ENCODE measurements at places on chromosomes 4 and X.

GRCh38 chrX:102338162-102338561, 91.2 kb downstream of the NXF2 start:
- no peak for DNase-seq

DNA sequence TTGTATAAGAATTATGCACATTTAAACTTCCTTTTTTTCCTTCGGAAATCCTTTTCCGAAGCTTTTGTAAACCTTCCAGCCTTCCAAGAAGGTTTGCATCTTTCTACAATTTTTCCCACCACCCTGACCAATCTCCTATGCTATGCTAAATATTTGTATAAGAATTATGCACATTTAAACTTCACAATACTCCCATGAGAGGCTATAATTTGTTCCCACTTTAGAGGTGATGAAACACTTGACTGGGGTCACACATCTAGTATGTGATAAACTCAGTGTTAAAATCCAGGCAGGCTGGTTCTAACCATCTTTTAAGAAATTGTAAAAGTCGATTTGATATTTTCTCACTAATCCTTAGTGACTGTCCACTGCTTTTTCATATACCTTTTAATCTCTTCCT, 22.1 kb downstream of the NUDT6 start:
- DNase-seq: no peak

DNA sequence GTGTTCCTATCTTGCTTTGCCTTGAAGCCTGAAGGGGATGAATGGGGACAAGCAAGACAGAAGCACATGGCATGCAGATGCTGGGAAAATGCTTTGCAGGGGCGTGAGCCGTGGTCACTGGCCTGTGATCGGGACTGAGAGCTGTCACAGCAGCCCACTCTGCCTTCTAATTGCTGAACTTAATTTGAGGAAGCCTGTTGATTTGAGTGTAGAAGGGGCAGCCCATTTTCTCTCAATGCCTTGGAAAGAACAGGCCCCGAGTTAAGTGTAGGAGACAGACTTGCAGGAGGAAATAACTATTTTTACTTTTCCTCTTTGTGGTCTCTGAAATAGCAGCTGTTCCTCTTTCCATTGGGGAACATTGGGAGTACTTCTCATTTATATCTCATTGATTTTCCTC, 26.1 kb upstream of the TBC1D1 start:
- no peak for DNase-seq

DNA sequence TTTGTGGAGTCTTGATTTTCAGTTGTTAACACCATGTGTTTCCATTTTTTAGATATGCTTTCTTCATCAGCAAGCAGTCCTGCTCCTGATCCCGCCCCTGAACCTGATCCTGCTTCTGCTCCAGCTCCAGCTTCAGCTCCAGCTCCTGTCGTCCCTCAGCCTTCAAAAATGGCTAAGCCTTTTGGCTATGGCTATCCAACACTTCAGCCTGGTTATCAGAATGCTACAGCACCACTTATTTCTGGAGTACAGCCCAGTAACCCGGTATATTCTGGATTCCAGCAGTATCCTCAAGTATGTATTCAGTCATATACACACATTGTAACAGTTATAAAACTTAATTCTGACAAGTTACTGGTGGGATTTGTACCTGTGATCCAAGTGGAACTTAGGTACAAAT, 60.9 kb downstream of the SEC24B start:
- DNase-seq: no peak

- peak; percentile 28 for DNase-seq
Observed at GRCh38 chrX:13029887-13030771, 14.3 kb downstream of the FAM9C start.

Data from SK-MEL-5 (cell line).